ENCODE measurements at places on chromosomes 7 and 10.

- no peak for DNase-seq
Measured at GRCh38 chr10:129531195-129531968, 64.3 kb downstream of the MGMT start.

DNA sequence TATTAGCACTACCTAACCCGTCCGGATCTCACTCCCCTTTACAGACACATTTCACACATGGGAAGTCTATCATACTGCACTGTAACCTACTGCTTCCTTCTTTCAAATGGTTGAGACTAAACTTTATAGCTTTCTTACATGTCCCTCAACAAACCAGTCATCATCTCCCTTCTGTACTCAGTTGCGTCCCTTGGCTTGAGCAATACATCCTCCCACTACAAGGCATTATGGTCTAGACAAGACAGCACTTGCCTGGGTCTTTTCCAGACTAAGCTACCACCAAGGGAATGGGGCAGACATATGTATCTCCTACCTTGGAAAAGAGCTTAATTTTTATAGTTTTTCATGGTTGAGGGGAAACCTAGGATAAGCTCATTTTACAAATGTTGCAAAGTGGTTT is 575.2 kb downstream of the KCNMA1 start:
- no peak for DNase-seq

DNA sequence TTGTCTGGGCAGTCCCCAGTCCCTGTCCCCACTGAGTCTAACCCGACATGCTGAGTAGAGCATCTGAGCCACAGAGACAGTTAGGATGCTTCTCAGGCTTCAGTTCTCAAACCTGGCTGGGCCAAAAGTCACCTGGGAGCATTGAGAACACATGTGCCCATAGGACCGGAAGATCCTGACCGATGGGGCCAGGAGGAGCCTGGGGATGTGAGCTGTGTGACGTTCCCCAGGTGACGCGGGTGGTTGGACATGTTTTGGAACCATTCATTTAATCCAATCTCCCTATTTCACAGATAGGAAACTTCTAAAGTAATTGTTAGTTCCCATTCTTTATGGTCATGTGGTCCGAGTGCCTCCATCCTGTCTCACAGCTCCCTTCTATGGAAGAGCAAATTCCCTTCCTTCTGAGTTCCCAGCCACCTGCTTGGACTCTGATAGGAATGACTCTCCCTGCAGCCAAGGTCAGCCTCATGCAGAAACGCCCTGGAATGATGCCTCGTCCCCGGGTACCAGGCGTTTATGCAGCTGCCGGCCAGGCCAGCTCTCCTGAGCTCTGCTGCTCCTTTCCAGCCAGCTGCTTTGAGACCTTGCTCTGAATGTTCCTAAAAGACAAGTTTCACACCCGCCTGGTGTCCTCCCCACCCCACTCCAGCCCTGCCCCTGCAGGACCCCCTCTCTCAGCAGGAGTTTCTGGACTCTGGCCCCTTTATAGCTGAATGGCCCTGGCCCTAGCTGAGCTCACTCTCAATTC is 166.5 kb upstream of the RHEB start:
- no peak for DNase-seq

- no peak for DNase-seq
Measured at GRCh38 chr7:152354061-152354460, 81.7 kb downstream of the KMT2C start.

DNA sequence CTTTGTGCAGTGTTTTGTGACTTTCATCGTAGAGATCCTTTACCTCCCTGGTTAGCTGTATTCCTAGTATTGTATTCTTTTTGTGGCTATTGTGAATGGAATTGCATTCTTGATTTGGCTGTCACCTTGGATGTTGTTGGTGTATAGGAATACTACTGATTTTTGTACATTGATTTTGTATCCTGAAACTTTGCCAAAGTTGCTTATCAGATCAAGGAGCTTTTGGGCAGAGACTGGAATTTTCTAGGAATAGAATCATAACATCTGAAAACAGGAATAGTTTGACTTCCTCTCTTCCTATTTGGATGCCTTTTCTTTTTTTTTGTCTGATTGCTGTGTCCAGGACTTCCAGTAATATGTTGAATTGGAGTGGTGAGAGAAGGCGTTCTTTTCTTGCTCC is 283.8 kb upstream of the LRGUK start:
- no peak for DNase-seq

- no peak for DNase-seq
Measured at GRCh38 chr7:130148561-130148960, 56.6 kb downstream of the TMEM209 start.

DNA sequence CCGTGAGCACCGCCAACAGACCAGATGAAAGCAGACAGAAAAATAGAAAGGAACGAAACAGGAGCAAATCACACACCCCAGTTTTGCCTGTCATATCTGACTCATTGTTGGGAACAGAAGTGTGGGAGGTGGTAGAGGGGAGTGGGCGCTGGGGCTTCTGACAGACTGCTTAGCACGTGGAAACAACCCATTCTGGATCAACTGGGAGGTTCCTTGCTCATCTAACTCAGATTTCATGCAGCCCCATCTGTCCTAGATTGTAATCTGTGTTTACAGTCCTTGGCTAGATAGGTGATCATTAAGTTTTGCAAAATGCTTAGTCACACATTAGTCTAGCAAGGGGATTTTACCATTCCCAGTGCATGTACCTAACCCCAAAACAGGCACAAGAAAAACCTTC is 154.1 kb downstream of the NRP1 start:
- no peak for DNase-seq

- DNase-seq: no peak
Measured at GRCh38 chr10:35765996-35766395, 123.9 kb upstream of the FZD8 start.

GRCh38 chr7:156554488-156554887 is 86.1 kb upstream of the RNF32 start:
- DNase-seq: peak; percentile 40

DNA sequence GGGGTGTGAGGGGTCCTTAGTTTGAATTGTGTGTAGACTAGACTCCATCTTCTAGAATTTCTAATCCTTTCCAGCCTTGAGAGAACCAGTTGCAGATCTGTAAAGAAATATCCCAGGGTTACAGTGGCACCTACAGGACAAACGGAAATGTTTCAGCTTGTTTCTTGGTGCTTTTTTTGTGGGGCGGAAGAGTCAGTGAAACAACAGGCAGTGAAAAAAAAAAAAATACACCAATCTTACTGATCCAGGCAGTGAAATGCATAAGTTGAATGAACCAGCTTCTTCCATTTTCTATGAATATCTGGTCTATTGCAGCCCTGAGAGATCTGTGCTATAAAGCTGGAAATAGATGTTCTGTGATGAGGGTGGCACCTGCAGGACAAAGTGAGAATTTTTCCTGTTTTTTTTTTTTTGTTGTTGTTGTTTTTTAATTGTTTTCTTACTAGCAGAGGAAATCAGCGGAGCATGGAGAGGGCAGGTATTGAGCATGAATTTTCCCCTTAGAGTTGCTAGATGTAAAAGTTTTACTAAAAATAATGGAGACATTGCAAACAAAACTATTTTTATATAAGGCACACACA is 81.9 kb upstream of the DYNC1I1 start:
- peak; percentile 82 for DNase-seq

DNA sequence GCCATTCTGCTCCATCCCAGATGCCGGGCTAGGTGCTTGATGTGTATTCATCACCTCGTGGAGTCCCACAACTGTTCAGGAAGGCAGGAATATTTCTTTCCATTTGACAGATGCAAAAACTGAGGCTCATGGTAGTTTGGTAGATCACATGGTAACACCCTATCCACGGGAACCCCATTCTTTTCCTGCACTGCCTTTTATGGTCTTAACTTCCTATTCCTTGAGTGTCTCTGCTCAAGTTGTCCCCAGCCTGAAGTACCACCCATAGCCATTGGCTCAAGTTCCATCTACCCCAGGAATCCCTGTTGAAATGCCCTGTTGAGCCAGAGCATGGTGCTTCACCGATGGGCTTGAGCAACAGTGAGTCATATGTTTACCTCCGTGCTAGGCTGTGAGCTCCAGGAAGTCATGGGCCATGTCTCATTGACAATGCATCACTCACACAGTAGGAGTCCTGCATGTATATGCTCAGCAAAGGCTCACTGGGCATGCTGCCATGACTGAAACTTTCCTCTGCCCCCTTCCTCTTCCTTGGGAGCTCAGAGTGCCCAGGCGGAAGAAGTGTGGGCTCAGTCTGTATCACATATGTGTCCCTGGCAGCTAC is 71.7 kb upstream of the ADAM12 start:
- no peak for DNase-seq

GRCh38 chr10:50326757-50327701 is 75.7 kb upstream of the ASAH2 start:
- DNase-seq: peak; percentile 30

GRCh38 chr10:84213076-84213475 is 12.3 kb downstream of the LRIT2 start:
- no peak for DNase-seq

GRCh38 chr7:2680792-2681490 is 7.1 kb upstream of the AMZ1 start:
- DNase-seq: peak; percentile 74

DNA sequence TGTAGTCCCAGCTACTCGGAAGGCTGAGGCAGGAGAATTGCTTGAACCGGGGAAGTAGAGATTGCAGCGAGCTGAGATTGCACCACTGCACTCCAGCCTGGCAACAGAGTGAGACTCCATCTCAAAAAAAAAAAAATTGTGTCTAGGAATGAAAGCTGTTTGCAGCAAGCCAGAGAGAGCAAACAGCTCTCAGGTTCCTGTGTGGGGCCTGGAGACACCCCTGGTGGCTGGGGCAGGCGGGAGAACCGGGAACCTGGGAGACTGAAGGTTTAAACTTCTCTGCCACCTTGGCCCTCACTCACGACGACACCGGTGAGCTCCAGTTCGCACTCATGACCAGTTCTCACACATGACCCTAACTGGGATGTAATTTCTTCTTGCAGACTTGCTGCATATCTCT is 13.2 kb upstream of the UNCX start:
- DNase-seq: no peak

DNA sequence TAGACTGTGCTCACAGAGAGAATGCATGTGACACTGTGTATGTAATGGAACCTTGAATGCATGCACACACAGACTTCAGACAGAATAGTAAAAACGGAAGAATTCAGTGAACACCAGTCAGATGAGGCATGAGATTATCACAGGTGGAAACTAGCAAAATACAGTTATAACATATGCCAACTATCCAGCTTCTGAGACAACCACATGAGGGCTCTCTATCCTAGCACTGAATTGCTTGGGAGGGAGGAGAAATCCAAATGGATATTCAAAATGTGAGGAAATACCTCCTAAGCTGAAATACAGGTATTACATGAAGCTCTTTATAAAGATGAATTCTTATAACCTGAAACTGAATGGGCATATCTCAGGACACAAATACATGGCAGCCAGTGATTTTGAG is 30.6 kb downstream of the GARS1 start:
- peak; percentile 17 for DNase-seq

DNA sequence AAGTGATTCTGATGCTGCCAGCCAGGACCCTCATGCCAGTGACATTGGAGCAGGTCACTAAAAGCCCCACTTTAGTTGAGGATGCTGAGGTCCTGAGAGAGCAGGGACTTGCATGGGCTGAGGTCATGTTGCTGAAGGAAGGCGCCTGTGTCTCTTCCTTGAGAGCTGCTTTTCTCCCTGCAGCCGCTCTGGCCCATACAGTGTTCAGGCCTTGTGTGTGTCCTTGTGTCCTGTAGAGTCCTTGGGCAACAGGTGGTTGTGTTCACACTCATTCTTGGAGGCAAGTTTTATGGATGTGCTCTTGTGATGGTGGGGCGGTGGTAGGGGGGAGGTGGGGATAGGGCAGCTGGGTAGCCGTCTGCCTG is 33.3 kb downstream of the TSPAN14 start:
- DNase-seq: no peak

GRCh38 chr10:106571192-106571946 is 593.1 kb downstream of the SORCS1 start:
- no peak for DNase-seq

- no peak for DNase-seq
Measured at GRCh38 chr10:571688-572451, 117.6 kb downstream of the DIP2C start.

DNA sequence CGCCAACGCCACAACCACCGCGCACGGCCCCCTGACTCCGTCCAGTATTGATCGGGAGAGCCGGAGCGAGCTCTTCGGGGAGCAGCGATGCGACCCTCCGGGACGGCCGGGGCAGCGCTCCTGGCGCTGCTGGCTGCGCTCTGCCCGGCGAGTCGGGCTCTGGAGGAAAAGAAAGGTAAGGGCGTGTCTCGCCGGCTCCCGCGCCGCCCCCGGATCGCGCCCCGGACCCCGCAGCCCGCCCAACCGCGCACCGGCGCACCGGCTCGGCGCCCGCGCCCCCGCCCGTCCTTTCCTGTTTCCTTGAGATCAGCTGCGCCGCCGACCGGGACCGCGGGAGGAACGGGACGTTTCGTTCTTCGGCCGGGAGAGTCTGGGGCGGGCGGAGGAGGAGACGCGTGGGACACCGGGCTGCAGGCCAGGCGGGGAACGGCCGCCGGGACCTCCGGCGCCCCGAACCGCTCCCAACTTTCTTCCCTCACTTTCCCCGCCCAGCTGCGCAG is 424 bp downstream of the EGFR start:
- DNase-seq: no peak

DNA sequence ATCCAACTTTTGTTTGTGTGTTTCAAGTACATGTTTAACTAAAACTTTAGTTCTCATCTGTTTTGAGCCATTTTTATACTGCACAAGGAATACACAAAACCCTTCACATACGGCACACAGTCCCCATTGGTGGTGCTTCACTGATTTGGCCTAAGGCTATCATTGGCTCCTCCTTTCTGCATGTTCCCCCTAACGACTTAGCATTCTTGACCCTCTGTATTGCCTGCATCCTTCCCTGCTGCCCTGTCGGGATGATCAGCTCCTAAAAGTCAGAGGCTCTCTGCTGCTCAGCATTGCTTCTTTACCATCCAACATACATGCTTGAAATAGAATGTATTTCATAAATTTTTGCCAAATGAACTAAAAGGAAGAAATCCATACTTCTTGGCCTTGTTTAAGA is 111.4 kb upstream of the ABCB5 start:
- no peak for DNase-seq

DNA sequence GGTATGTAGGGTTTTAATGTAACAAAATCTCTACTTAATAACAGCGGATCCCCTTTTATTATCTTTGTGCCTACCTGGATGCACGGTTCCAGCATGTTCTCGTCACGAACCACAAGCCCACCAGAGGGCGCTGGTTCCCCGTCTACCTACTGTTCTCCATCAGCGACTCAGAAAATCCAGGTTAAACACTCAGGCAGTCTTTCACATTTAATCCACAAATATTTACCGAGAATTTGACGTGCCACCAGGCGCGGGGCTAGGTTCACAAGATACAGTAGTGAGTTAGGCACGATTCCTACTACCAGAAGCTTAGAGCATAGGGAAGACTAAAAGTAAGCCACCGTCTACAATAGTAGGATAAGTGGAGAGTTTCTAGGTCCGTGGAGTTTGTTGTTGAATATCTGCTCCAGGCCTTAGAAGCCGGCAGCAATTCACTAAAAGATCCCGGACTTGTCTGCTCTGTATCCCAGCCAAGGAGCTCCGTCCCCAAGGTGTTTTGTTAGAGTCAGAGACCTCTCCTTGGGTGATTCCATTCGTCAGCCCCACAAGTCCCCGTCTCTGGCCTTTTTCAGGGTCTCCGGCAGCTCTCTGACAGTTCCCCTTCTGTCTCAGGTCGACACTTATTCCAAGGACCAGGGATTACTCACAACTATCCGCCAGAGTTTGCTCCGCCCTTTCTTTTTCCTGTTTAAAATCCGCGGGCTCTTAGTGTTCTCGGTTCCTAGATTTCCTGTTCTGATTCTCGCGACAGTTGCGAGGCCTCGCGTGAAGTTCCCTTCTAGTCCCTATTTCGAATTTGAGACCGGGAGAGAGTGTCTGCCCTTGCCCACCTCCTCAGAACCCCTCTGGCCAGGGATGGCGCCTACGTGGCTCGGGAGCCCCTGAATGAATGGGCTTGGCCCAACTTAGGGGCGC is 1.5 kb upstream of the KAZALD1 start:
- peak; percentile 93 for DNase-seq

GRCh38 chr7:124366118-124366517 is 333.3 kb upstream of the TMEM229A start:
- DNase-seq: no peak
